ENCODE measurements at places on chromosomes 12 and 14.

DNA sequence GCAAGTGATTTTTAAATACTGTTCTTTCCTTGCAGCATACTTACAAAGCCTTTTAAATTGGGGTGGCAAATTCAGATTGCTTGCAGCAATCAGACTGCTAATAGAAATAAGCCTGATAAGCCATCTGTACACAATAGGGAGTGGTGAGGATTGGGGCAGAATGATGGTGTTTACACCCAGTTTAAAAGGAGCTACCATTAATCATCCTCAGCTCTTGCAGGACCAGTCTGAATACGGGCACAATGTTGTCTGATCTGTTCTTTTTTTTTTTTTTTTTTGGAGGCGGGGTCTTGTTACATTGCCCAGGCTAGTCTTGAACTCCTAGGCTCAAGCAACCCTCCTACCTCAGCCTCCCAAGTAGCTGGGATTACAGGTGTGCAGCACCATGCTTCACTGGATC lies 50.1 kb upstream of the REP15 start:
- no peak for DNase-seq

DNA sequence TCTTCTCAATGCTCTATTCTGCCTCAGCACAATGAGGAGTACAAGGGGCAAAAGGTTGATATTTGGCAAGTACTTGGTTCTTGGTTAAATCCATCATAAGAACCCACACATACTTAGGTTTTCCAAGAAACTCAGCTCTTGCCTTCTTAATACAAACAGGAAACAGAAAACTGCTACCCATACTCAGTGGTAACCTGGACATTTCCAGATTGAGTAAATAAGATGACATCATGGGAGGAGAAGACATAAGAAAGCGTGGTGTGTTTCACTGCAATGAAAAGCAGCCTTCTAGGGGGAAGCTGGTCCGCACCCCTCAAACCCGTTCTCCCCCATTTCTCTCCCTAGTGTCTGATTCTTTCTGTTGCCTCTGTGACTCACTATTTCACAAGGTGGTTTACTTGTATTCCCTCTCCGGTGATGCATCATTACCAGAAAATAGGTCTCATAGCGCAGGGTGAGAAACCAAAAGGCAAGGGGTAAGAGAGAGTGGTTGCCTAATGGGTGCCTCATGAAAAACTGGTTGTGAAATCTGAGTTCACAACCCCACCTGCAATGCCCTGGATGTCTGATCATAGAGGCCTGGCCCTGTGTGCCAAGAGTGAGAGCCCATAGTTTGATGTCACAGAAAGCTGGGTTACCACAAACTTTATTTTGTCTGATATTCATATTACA lies 326.5 kb upstream of the TBX3 start:
- no peak for DNase-seq

GRCh38 chr12:22231836-22232235 lies 102.7 kb downstream of the ST8SIA1 start:
- DNase-seq, result no peak

- DNase-seq, result no peak
Measured at GRCh38 chr14:99232714-99233214, 39.2 kb downstream of the BCL11B start.

DNA sequence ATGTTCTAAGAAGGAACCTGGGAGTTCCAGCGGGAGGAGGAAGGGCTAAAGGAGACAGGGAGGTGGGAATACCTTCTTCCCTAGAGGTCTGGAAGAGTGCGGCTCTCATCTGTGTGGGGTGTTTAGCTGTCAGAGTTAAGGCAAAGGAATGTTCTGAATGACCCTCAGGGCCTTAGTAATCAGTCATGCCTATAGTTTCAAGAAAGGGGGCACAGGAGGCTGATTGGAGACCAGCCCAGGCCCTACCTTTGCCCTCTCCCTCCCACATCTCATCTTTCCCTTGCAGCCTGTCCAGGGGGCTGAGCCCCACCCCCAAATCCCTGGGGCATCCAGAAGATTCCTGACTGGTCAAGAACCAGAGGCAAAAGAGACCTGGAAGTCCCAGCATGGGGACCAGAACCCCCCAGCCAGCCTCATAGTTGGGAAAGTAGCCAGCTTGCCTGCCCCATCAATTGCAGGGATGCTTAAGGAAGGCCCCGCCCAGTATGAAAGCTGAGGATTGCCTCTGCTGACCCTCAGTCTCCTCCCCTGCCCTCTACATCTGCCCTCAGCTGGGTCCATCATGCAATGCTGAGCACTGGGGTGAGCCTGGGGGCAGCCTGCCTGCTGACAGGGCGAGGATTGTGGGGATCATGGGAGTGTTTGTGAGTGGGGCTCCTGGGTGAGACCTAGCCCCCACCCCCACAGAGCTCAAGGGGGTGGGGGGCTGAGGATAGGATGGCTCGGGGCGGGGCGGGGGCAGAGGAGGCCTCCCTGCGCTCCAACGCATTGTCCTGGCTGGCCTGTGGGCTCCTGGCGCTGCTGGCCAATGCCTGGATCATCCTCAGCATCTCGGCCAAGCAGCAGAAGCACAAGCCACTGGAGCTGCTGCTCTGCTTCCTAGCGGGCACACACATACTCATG lies 1.8 kb downstream of the GPR162 start:
- DNase-seq, result no peak

GRCh38 chr12:62931477-62931876 lies 3.5 kb downstream of the PPM1H start:
- no peak for DNase-seq

DNA sequence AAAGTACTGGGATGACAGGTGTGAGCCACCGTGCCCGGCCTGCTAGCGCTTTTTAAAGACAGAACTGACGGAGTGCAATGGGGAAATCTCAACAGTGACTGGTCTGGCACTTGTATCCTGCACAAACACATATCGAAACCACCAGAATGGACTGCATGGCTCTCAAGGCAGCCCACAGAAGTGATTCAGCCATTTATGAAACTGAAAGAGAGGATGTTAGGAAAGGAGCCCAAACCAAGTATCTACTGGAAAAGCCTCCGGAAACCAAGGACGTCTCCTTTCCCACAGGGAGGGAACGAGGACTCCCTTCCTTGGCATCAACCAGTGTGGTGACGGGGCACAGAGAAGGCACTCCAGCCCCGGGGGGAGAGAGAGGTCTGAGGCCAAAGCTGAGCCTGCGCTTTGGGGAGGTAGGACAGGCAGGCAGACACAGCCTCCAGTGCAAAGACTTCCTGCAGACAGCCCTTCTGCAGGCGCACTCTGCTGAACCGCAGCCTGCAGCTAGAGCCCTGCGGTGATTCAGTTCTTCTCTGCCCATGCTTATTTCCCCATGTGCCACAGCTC lies 16.5 kb downstream of the SLC15A4 start:
- DNase-seq, result peak; percentile 76

GRCh38 chr14:105537580-105538474 lies 11.4 kb downstream of the TMEM121 start:
- no peak for DNase-seq

DNA sequence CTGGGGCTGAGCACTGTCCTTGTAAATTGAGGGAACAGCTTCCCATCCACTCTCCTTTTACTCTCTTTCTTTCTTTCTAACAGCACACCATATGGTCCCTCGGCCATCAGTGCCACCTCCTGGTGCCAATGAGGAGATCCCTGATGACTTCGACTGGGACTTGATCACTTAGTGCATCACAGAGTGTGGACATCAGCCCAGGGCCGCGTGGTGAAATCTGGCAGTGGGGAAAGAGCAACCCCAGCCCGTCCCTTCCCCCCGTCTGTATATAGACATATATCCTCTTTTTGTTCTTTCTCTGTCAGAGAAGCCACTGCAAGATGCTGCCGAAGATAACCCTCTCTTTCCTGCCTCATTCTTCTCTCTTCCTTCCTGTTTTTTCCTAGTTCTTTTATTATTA lies 13.5 kb downstream of the C3AR1 start:
- DNase-seq, result no peak

- DNase-seq, result no peak
Measured at GRCh38 chr14:55593698-55594097, 13.7 kb downstream of the KTN1 start.

DNA sequence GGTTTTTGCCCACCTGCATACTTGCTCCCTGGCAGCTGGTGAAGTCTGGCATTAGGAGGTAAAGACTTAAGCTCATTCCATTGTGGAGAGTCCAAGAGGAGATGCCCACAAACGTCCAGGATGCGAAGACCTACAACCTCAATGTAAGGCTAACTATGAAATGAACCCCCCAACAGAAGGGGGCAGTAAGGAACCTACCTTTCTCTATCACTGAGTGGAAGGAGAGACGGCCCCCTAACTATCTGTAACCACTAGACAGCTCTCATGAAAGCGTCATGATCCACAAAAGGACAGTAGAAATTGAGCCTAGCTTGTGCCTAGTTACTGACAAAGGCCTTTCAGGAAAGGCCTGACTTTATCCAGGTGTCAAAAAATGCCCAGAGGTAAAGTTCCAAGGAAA lies 55.3 kb downstream of the ZFYVE21 start:
- no peak for DNase-seq

Data from foreskin melanocyte (primary cell).